ENCODE measurements at places on chromosomes 6 and 20.

DNA sequence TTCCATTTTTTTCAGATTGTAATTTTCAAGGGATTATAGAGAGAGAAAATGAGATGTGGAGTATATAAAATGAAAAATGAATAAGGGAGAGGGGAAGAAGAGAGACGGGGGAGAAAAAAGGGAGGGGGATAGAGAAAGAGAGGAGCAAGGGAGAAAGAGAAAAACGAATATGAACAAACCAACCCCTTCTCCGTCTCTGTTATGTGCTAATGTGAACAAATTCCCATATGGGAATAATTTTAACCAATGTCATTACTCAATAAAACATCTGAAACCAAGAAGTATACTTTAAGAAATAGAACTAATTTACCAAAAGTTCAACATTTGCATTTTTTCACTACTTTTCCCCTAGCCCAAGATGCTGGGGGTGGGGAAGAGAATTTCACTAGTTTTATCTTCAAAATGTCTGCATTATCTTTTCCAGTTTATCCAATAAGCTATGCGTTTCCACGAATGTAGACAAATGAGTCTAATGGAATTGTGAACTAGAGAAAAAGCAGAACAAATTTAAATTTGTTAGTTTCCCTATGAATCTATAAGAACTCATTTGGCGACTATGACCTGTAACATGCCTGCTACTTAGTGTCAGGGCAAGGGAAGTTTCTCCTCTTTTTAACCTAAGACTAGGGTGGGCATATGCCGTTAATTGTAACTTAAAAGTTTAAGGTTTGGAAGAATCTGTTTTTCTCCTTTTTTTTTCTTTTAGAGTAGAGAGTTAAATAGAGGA lies 286.3 kb downstream of the BTBD9 start:
- no peak for DNase-seq

DNA sequence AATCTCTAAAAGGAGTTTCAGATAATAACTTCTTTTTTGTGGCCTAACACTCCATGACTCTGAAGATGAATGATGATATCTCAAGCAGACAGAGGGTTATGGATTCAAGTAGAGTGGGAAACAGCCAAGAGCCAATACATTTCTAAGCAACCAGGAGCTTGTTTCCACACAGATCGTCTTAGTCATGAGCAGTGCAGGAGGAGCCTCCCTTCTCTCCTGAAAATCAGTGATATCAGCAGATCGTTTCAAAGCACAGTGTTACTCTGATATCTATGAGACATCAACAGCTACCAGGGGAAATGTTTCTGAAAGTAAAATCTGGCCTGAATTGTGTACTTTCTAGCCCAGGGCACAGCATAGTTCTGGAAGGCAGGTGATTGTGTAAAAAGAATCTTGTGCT lies 11.5 kb downstream of the ADGRG6 start:
- no peak for DNase-seq

- no peak for DNase-seq
Observed at GRCh38 chr20:43710370-43711044, 16.3 kb downstream of the GTSF1L start.

DNA sequence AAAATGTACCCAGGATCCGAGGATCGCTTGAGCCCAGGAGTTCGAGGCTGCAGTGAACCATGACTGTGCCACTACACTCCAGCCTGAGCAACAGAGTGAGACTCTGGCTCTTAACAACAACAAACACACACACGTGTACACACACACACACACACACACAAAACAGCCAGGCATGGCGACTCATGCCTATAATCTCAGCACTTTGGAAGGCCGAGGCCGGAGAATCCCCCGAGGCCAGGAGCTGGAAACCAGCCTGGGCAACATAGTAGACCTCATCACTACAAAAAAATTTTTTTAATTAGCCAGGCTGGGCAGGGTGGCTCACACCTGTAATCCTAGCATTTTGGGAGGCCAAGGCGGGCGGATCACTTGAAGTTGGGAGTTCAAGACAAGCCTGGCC lies 23.3 kb upstream of the ARFGEF2 start:
- no peak for DNase-seq

DNA sequence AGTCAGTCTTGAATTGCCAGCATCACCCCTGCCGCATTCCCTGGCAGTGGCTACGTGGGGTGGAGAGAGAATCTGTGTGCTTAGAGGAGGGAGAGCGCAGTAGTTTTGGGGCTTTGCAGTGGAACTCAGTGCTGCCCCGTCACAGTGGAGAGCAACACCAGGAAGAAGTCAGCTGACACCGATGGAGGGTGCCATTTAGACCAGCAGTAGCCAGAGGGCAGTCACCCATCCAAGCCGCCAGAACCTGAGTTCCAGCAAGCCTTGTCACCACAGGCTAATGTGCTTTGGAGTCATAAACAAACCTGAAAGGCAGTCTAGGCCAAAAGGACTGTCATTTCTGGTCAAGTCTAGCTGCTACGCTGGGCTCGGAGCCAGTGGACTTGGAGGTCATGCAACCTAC lies 22.0 kb upstream of the PERP start:
- no peak for DNase-seq

GRCh38 chr6:141309295-141309694 lies 823.4 kb upstream of the GJE1 start:
- DNase-seq = no peak

DNA sequence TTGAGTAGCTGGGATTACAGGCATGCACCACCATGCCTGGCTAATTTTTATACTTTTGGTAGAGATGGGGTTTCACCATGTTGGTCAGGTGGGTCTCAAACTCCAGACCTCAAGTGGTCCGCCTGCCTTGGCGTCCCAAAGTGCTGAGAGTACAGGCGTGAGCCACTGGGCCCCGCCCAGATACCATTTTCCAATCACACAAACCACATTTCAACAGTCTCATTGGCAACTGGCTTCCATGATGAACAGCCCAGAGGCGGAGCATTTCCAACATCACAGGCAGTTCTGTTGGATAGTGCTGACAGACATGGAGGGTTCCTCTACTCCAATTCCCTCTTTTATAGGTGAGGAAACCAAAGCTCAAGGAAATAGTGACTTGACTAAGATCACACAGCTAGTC lies 43.9 kb upstream of the PLCB4 start:
- DNase-seq = no peak

GRCh38 chr6:98877250-98877649 lies 42.9 kb downstream of the POU3F2 start:
- DNase-seq = no peak

DNA sequence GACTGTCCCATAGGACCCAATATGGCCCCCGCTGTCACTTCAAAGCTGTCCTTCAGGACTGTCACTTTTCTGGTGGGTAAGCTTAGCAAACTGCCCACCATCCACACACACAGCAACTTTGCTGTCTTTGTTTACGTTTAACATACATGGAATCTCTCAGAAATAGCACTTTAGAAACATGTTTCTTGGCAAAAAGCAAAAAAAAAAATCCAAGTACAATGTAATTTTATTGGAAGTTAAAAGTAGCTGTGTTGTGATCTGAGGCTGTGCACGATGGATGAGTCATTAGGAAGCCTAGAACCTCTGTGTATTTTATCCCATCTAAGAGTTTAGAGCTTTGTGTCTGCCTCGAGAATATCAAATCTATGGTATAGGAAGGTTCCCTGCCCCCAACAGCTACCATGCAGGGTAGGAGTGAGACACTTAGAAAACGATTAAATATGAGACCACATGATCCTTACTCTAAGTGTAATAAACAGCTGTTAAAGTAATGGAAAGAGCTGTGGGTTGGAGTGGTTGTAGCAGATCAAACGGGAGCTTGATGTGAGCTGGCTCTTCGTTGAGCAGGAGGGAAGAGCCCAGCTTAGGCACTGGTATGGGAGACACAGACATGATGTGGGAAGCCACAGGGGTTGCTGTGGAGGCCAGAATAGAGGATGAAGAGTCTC lies 119.5 kb downstream of the PLEKHG1 start:
- DNase-seq = no peak

- DNase-seq = no peak
Observed at GRCh38 chr6:144847916-144848315, 562.8 kb downstream of the UTRN start.

DNA sequence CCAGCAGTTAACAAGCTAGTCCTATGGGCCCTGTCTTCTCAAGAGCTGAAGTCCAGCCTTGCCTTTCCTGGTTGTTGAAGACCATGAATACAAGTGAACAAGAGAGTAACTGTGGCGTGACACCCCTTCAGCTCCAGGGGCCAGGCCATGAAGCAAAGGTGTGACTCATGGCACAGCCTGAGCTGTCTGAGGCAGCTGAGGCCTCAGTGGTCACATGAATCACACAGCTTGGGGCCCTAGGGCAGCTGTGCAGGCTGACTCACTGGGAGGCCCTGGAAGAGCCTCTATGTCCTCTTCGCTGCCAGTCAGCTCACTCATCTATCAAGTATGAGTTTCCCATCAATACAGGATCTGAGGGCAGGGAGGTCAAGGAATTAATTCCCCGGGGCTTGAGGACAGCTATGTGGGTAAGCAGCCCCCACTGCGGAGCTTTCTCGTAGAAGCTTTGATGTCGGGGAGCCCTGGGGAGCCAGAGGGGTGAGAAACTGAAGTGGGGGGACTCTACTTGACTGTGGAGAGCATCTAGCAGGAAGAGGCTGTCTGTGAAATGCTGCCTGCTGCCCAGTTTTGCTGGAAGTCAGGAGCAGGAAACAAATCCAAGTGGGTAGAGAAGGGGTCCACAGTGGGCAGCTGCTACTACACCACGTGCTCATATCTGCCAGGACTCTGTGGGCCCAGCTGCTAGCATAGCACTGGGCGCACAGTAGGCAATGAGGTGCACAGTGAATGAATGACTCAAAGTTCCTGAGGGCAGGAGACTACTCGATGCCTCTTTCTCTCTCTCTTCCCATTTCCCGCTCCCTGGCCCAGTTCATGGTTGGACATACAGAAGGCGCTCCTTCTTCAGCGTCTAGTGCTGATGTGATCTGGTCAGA lies 13.7 kb upstream of the FAM83C start:
- DNase-seq = no peak

DNA sequence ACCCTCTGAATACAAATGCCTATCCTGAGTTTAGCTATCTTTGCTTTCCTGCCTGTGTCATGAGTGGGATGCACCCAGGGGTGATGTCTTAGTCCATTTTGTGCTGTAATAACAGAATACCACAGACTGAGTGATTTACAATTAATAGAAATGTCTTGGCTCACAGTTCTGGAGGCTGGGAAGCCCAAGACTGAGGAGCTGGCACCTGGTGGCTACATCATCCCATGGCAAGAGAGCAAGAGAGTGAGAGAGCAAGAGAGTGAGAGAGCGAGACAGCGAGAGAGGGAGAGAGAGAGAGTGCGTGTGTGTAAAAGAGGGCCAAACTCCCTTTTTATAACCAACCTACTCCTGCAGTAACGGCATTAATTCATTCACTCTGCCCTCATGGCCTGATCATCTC lies 76.8 kb downstream of the PRDM1 start:
- DNase-seq = no peak

GRCh38 chr6:99016355-99016754 lies 68.6 kb upstream of the FBXL4 start:
- DNase-seq = no peak

DNA sequence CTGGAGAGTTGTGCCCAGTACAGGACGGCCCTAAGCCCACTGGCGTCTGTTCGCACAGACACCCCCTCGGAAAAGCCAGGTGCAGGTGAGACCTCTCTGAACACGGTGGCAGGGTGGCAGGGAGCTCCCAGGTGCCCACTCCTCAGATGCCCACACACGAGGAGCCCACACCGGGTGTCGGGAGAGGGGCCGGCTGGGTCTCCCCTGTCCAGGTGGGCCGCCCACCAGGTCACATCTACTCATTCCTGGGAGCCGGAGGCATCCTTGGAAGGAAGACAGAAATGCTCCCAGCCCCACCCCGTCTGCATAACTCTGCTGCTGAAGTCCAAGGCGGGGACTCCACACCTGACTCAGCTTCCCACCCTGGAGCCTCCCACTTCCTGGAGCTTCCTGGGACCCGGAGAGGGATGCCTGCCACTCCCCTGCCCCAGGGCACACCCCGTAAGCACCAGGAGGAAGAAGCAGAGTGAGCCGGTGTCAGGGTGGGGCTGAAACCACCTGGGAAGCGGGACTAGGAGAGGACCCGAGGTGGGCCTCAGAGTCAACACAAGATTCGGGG lies 2.5 kb downstream of the SRMS start:
- no peak for DNase-seq

GRCh38 chr6:18471232-18471964 lies 84.2 kb downstream of the RNF144B start:
- DNase-seq = no peak

- no peak for DNase-seq
Observed at GRCh38 chr6:100289285-100289684, 175.4 kb downstream of the SIM1 start.

DNA sequence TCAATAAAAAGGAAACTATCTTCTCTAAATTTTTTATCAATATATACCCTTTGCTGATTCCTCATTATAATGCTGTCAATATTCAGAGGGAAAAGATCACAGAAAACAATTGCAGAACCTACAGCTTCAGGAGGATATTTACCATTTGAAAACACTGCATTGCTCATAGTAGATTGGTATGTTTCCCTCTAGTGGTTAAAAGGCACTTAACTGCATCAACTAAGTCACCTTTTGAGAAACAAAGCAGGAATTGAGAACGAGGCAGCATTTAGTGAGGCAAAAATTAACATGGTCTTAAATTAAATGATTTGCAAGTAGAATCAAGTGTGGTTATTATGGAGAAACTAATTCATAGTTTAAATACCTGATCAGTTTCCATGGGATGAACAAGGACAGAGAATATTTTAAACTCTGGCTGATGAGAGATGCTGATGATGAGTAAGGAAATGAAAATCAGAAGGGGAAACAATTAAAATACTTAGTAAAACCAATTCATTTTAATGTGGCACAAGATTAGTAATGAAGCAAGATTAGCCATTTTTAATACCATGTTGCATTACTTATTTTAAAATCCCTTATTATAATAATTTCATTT lies 642.1 kb downstream of the EPHA7 start:
- DNase-seq = no peak

- DNase-seq = no peak
Observed at GRCh38 chr6:99789767-99790166, 183.1 kb downstream of the PRDM13 start.

DNA sequence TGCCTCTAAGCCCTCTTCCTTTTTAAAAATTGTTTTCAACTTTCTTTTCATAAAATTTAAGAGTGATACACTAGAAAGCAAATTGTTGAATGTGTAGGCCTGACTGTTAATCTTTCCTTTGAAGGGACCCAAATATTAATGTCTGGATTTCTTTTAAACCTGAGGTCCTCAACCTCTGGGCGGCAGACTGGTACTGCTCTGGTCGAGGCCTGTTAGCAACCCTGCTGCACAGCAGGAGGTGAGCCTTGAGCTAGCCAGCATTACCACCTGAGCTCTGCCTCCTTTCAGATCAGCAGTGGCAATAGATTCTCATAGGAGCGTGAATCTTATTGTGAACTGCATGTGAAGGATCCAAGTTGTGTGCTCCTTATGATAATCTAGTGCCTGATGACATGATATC lies 191.2 kb downstream of the MANEA start:
- DNase-seq = no peak

GRCh38 chr6:134719911-134720310 lies 230.0 kb downstream of the ALDH8A1 start:
- DNase-seq = no peak

GRCh38 chr6:159972506-159973268 lies 3.8 kb downstream of the IGF2R start:
- DNase-seq = no peak

All from stimulated activated CD8-positive, alpha-beta memory T cell treated with anti-CD3 and anti-CD28 coated beads, Interleukin-4, amount 100 ng/mL, for 1 hour (primary cell).